ENCODE measurements at places on chromosomes 13 and 19.

GRCh38 chr13:114321256-114321655 lies 7.0 kb downstream of the CHAMP1 start:
- no peak for DNase-seq

DNA sequence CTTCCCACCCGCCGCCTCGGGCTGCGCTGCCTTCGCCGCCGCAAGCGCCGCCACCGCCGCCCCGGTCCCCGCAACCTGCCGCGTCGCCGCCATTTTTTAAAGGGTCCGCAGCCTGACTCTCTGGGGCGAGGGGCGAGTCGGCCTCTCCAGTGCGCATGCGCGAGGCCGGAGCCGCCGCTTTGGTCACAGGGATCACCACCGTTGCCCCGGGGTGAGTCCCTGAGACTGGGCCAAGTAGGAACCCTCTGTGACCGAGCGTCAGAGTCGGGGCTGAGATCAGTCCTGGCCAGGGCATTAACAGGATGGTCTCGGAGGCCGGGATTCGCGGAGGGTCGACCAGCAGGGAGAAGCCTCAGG lies 42.6 kb downstream of the ZNF146 start:
- no peak for DNase-seq

DNA sequence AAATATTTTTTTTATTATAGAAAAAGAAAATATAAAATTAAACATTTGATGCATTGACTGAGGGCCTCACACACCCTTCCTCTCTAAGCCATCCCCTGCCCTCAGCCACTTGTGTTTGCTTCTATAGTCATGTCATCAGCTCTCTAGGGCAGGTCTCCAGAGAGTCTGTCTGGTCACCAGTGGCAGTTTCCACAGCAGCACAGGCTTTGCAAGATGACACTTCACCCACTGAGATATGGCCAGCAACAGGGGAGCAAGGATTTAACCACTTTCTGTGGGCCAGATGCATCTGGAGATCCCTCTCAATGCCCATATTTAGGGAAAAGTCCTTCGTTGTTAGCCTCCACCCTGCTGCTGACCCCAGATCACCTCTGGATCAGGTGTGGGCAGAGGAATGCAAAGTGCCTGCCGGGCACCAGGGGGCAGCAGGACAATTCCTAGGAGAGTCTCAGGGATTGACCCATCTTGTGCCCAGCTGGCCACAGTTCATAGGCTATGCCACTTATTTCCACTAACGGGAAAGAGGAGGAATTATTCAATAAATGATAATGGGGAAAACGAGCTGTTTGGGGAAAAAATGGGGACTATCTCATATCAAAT lies 4.8 kb downstream of the ABCC4 start:
- peak; percentile 10 for DNase-seq

- no peak for DNase-seq
Measured at GRCh38 chr19:7698583-7698982, 3.3 kb downstream of the FCER2 start.

DNA sequence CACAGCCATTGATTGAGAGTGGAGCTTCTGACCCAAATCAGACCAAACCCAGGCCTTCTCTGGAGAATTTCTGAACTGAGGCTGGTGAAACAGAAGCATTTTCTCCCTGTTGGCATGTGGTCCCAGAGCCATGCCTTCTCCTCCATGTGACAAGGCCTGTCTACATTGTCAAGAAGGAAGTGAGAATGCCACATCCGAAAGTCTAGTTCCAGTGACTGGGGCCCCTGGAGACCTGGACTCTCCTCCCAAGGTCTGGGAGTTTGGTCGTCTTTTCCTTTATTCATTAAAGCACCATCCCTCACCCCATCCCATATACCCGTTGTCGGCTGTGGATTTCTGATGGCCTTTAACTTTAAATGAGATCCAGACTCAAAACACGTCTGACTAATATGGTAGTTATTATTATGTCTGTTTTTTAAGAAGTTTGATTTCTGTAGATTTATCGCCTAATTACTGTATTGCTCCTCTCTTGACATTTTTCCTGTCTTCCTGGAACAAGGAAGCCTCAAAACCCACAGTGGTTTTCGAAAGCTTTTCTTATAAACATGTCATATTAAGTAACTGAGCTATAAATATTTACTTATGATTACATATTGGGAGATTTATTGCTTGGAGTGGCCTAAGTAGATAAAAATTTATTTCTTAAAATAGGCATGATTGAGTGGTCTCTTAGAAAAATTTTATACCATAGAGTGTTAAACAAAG lies 128.3 kb upstream of the FRY start:
- DNase-seq = no peak

DNA sequence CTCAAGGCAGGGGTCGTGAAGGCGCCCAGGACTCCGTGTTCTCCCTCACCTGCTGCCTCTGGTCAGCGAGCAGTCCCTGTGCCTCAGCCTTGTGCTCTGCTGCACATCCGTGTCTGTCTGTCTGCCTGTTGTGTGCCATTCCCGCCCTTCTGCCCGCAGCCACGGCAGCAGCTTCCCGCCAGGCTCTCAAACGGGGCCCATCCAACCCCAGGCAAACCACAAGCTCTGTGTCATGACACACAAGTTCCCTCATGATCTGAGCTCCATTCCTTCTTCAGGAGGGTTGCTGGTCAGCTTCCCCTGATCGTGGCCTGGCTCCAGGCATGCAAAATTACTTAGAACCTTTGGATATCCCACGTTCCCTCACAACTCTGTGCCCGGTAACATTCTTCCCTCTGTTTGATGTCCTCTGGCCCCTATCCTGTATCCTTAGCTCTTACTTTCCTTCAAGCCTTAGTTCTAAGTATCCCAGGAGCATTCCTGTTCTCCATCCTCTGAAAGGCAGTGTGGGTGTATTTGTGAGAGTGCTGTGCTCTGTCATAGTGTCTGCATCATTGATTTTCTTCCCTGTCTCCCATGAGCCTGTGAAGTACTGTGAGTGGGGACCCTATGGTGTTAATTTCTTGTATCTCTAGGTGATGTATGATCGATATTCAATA lies 3.2 kb downstream of the GPR183 start:
- no peak for DNase-seq

DNA sequence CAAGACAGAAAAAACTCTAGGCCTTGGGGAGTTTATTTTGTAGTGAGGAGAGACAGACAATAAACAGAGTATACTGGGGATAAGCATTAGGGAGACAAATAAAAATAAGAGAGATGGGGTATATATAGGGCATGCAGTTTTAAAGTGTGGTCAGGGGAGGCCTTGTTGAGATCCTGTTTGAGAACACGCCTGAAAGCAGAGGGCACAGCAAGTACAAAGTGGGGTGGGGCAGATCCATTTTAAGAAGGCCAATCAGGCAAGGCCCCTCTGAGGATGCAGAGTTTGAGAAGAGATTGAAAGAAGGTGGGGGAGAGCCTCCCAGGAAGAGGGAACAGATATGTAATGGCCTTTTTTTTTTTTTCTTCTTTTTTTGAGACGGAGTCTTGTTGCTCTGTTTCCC lies 2.1 kb downstream of the PPP2R1A start:
- no peak for DNase-seq

DNA sequence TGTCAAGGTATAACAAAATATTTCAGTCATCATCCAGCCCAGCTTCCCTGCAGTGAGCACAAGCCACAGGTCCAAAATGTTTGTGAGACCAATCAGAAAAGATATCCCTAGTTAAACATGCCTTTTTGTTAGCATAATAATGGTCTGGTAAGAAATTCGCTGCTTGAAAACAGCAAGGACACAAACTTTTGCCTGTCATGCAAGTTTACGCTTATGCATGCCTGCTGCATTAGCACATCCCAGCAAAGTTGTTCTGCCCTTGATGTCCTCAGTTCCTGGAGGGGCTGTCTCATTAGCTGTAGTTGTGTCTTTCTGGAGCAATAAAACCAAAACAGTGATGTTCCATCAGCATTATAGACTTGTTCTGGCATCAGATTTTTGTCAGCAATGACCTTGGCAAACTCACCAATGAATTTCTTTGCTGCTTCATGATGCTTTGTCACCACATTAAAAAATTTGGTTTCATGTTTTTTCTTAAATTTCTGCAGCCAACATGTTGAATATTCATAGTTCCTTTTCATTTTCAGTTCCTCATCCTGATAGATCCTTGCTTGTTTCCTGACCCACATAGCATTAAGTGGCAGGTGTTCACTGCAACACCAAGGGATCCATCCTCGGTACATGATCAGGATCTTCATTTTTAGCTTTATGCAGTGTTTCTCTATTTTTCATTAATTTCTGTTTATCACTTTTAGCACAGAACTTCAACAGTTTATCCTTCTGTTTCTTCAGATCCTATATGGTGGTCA lies 72.0 kb upstream of the GPR183 start:
- DNase-seq = no peak

GRCh38 chr19:53993448-53993847 lies 2.0 kb downstream of the CACNG6 start:
- DNase-seq = no peak

- no peak for DNase-seq
Measured at GRCh38 chr13:75414036-75414827, 67.7 kb downstream of the TBC1D4 start.

DNA sequence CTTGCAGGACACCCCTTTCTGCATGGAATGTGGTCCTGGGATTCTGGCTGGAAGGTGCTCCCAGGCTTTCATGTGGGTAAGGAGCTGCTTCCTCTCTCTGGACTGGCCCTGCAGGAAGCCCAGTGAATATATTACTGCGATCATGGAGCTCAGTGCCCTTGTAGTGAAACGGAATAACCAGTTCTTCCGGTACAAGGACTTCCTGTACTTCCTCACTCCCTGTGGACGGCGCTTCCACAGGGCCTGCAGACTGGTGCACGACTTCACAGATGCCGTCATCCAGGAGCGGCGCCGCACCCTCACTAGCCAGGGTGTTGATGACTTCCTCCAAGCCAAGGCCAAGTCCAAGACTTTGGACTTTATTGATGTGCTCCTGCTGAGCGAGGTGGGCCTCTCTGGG lies 8.0 kb downstream of the CYP4F8 start:
- DNase-seq = no peak
